ENCODE measurements at places on chromosomes 11 and 22.

GRCh38 chr11:117794135-117794534, 2.9 kb downstream of the DSCAML1 start:
- no peak for DNase-seq

- no peak for DNase-seq
Measured at GRCh38 chr22:44823806-44824205, 71.4 kb downstream of the ARHGAP8 start.

DNA sequence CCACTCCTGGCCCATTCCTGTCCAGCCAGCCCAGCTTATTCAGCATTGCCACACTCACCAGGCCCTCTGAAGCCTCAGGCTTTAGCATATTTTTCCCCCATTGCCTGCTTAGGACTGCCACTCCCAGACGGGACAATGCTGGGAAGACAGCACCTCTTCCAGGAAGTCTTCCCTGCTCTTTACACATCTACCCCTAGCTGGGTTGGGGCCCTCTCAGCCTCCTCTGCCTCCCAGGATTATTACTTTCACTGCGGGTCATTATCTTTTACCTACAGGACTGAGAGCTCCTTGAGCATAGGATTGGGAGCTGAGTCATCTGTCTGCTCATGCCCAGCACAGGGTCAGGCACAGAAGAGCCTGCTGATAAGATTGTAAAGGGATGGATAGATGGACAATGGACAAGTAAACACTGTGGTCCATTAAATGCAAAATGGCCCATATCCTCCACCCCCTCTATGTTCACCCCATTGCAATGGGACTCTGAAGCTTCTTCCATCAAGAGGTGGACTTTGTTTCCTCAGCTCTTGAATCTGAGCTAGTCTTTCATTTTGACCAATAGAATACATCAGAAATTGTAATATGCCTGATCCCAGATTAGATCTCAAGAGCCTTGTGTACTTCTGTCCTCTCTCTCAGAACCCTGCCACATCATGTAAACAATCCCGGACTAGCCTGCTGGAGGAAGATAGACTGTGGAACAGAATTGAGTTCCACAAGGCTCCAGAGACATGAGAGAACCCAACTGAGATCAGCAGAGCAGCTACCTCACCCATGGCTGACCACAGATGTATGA, 32.0 kb upstream of the LRRC32 start:
- DNase-seq, result no peak

DNA sequence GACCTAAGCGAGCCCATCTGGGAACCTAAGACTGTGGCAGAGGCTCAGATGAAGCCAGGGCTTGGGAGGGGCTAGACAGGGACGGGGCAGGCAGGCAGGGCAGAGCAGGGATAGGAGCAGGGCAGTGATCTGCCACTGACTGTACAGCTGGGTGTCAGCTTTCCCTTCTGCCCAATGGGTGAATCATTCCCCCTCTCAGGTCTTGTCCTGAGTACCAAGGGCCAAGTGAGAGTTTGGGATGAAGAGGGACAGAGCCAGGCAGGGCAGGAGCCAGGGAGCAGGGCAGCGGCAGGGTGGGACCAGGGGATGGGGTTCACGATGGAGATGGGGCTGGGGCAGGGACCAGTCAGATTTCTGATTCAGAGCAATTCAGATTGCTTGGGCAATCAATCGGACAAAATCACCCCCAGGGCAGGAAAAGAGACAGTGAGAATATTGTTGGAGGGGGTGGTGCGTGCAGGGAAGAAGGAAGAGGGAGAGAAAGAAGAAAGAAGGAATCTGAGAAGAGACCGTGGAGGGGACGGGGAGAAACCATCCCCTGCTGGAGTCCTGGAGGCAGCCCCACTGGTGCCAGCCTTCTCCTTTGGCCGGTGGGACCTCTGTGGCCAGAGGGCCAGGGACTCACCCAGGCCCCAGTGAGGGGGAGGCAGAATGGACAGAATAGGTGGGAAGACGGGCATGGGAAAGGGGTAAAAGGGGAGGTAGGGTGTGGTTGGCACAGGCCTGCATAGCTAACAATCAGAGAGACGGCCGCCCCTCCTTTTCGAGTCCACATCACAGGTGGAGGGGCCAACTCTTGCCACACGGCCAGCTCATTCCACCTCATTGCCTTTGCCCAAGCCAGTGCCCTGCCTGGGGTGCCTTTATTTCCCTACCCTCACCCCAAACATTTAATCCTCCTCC, 47.2 kb downstream of the CYTH4 start:
- no peak for DNase-seq

- DNase-seq, result no peak
Measured at GRCh38 chr22:47818496-47818895, 1056.0 kb downstream of the TBC1D22A start.

DNA sequence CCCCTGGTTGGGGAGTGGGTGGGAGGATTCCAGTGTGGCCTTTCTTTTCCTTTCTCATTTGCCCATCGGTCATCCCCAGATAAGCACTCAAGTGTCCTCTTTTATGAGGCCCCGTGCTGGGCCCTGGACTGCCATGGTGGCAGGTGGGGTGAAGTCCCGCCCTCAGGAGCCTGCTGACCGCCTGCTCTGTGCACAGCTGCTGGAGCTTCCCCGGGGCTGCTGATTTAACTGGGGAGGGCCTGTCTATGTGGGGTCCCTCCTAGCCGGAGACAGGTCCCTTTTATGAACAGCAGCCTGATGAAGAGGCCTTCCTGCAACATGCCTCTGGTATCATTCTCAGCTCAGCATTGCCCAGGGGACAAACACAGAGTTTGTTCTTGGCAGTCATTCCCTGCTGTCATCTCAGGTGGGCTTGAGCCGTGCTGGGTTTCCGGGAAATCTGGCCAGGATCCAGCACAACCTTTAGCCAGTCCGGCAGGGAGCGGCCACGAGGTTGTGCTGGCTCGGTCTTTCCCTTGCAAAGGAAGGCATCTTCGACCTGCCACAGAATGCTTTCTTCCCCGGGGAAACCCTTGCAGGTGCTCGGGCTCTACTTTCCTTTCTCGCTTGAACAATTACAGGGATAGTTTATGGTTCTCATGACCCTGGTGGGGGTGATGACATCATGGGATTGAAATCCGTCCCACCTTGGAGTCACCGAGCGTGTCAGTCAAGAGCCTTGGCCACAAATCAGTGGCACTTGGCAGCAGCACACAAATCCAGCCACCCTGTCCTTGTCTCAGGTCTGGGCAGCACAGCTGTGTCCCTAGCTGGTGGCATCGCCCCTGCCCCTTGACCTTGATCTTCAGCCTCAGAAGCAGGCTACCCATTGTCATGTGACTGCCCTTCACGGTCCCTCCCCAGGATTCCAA, 20.1 kb downstream of the ST14 start:
- no peak for DNase-seq

DNA sequence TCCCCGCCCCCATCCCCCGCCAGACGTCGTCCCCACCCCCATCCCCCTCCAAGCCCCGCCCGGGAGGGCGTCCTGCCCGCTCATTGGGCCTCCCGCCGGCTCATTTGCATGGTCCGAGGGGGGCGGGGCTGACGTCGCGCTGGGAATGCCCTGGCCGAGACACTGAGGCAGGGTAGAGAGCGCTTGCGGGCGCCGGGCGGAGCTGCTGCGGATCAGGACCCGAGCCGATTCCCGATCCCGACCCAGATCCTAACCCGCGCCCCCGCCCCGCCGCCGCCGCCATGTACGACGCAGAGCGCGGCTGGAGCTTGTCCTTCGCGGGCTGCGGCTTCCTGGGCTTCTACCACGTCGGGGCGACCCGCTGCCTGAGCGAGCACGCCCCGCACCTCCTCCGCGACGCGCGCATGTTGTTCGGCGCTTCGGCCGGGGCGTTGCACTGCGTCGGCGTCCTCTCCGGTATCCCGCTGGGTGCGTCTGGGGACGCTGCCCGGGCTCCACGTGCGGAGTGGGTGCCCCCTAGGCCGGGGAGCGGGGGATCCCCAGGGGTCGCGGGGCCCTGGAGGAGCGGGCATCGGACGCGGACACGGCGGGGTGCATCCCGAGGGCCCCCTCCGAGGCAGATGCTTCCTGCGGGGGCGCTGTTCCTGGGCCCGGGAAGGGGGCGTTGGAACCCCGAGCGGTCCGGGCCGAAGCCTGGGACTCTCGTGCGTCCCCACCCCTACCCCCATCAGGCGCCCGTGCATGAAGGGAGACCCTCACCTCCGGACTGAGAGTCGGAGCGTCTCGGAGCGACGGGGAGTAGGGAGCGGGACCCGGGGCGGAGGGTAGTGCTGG, at the start of gene PNPLA3:
Gene PNPLA3, plus strand, starts transcription at position 175 of the 834 bp plus-strand sequence. Its CDS starts 107 bp downstream, at position 282.
- DNase-seq, result peak; percentile 93

Data from lung (tissue), 17 donors.